Activated CD8-positive, alpha-beta memory T cell treated with anti-CD3 and anti-CD28 coated beads, Interleukin-2, amount 10 ng/mL, durations not matched to agents 7 days and 5 days (primary cell): ENCODE measurements at places on chromosomes 11 and 22.
A peak's percentile ranks its signal among the peaks of the same experiment; 100 is the strongest.

DNA sequence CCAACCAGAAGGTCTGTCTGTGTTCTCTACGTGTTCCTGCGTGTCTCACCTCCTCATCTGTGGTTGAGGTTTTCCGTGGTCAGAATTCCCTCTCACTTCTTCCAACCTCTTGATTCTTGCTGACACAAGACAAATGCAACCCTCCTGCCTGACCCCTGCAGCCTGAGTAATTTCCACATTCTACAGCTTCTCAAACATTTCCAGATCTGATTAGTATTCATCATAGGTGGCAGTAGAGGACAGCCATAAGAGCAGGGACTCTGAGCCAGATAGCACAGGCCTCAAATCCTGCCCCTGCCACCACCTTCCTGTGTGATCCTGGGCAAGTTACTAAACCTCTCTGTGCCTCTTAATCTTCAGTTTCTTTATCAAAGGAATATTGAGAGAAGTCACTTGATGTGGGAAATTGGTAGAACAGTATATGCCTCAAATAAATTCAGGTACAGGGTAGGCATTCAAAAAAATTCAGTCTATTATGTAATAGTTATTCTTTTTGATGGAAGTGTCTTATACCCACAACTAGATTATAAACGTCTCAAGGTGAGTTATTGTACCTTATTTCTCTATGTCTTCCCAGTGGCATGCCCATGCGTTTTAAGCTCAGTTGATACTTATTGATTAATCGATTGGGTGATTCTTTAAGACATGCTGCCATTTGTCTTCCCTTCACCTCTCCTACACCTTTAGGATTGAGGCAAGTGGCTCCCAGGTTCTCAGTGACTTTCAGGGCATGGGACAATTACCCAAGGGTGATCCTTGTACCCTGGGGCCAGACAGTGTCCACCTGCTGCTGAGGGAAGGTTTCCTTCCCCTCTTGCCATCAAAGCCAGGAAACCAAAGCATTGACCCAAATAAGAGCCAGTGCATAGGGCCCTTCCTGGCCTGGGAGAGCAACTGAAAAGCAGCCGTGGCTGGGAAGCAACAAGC is 19.6 kb downstream of the POU2AF1 start:
- no peaks in the 10 kb centered on the region for H3K27me3 ChIP-seq
- no peaks in the 10 kb centered on the region for H3K36me3 ChIP-seq
- no peaks in the 10 kb centered on the region for H3K4me1 ChIP-seq
- H3K27ac ChIP-seq: no peak overlapping the region
- no peak overlapping the region for H3K4me3 ChIP-seq

- no peaks in the 10 kb centered on the region for H3K36me3 ChIP-seq
- H3K27ac ChIP-seq: no peak overlapping the region
- DNase-seq: no peak
- no peak overlapping the region for H3K4me3 ChIP-seq
Measured at GRCh38 chr11:114366331-114367243, 33.7 kb downstream of the C11orf71 start.

DNA sequence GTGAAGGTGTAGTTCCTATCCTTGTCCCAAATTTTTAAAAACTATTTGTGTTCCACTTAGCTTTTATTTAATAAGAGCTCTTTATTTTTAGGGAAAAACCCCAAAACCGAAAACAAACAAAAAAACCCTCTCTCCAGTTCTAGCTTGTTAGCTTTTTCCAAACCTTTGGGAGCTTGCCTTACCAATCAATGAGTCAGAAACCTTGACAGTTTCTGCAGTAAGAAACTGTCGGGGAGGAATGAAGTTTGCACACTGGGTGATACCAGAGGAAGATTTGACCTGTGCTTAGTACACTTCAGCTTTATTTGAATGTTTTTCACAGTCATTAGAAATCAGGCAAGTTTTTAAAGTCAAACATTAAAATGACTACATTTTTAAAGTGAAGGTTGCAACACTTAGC is 105.0 kb downstream of the FAT3 start:
- no peaks in the 10 kb centered on the region for H3K36me3 ChIP-seq
- no peak overlapping the region for H3K4me3 ChIP-seq
- H3K4me1 ChIP-seq: no peaks in the 10 kb centered on the region

- no peaks in the 10 kb centered on the region for H3K36me3 ChIP-seq
- no peak for DNase-seq
- peaks cover 4% of the 10 kb centered on the region for H3K27me3 ChIP-seq
- no peaks in the 10 kb centered on the region for H3K4me1 ChIP-seq
- H3K27ac ChIP-seq: no peak overlapping the region
Measured at GRCh38 chr11:33444835-33445594, 187.8 kb downstream of the HIPK3 start.

DNA sequence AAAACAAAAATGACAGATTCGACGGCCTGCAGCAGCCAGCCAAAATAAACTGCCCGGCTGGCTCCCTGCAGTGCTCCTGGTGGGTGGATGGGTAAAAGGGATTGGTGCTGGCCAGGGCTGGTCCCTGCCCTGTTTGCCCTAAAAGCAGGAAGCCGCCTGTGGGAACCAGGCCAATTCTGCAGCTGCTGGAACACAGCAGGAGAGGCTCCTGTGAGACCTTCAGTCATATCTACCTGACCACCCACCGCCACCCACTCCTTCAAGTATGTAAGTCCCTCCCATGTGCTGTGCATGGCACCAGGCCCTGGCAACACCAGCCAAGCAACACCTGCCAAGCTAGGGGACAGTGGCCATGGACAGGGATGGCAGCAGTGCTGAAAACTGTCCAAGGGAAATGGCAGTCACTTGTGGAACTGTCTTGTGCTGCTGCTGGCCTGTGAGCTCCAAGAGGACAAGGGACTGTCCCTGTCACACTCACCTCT is 48.7 kb upstream of the ARFGAP3 start:
- no peak for DNase-seq
- no peaks in the 10 kb centered on the region for H3K27me3 ChIP-seq
- H3K36me3 ChIP-seq: no peaks in the 10 kb centered on the region
- no peak overlapping the region for H3K27ac ChIP-seq
- H3K4me1 ChIP-seq: no peaks in the 10 kb centered on the region

- DNase-seq: no peak
- no peak overlapping the region for H3K4me3 ChIP-seq
- no peaks in the 10 kb centered on the region for H3K4me1 ChIP-seq
- no peaks in the 10 kb centered on the region for H3K36me3 ChIP-seq
Measured at GRCh38 chr11:94910270-94910669, 63.1 kb downstream of the CWC15 start.

GRCh38 chr11:115168229-115168671 is 336.0 kb downstream of the CADM1 start:
- no peak for DNase-seq
- H3K36me3 ChIP-seq: no peaks in the 10 kb centered on the region
- no peak overlapping the region for H3K27ac ChIP-seq
- H3K27me3 ChIP-seq: peaks cover 20% of the 10 kb centered on the region
- no peaks in the 10 kb centered on the region for H3K4me1 ChIP-seq

DNA sequence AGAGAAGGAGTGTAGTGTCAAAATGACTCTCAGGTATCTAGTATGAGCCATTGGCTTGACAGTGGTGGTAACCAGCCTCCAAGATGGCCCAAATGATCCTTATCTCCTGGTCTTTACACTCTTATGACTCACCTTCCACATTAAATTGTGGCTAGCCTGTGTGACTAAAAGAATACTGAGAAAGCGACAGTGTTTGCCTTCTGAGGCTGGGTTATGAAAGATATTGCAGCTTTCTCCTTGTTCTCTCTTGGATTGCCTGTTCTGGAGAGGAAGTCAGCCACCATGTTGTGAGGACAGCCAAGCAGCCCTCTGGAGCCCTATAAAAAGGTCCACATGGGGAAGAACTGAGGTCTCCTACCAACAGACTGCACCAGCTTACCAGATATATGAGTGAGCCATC is 15.8 kb downstream of the C11orf71 start:
- H3K4me3 ChIP-seq: no peak overlapping the region
- H3K36me3 ChIP-seq: no peaks in the 10 kb centered on the region
- no peaks in the 10 kb centered on the region for H3K4me1 ChIP-seq

- no peak for DNase-seq
- no peaks in the 10 kb centered on the region for H3K4me1 ChIP-seq
- H3K27ac ChIP-seq: no peak overlapping the region
- H3K27me3 ChIP-seq: peaks cover 34% of the 10 kb centered on the region
- H3K36me3 ChIP-seq: no peaks in the 10 kb centered on the region
Measured at GRCh38 chr22:32000181-32000580, 42.9 kb upstream of the SLC5A1 start.

DNA sequence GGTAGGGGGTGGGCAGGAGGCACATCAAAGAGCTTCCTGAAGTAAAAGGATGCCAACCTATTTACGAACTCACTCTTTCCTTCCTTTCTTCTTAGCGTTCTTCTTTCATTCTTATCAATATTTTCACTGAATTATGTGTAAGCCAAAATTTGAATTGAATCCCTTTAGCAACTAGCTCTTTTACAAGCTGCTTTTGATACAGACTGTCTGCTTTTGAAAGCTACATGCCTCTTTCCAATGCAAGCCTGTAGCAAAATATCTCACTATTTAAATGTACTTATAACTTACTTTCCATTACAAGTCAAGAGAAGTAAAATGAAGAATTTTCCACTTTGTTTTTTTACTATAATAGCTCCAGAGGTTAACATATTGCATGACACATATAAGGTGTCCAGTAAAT is 186.6 kb downstream of the NXPE2 start:
- no peak overlapping the region for H3K27ac ChIP-seq
- no peak for DNase-seq

DNA sequence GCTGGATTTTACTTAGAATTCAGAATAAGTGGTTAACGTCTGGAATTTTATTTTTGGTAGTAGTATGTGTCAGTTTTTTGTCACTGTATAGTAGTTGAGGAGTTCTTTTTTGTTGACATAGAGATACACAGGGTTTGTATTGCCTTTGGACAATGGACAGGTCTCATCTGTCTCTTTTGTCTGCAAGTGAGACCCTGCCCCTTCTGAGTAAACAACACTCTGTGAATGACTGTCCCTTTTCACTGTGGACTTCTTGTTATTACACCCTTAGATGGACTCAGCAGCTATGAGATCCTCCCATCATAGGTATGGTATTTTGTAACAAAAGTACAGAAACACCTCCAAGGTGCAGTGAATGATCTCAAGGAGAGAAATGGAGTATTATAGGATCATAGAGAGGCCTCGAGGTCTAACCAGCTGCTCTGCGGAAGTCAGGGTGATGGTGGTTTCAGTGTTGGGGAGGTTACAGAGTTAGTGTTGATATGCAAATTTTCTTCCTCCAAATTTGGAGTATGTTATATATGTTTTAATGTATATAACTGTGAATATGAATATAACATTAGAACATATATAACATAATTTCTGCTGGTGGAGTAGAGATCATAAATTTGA is 7.8 kb downstream of the PPP6R3 start:
- H3K4me3 ChIP-seq: no peak overlapping the region
- H3K27ac ChIP-seq: peak overlapping the region; percentile 48
- H3K36me3 ChIP-seq: peaks cover 47% of the 10 kb centered on the region
- no peaks in the 10 kb centered on the region for H3K27me3 ChIP-seq

GRCh38 chr22:38713921-38714320 is 8.2 kb downstream of the GTPBP1 start:
- H3K27ac ChIP-seq: peak overlapping the region; percentile 32
- H3K36me3 ChIP-seq: peaks cover 55% of the 10 kb centered on the region
- no peaks in the 10 kb centered on the region for H3K27me3 ChIP-seq
- no peak for DNase-seq

DNA sequence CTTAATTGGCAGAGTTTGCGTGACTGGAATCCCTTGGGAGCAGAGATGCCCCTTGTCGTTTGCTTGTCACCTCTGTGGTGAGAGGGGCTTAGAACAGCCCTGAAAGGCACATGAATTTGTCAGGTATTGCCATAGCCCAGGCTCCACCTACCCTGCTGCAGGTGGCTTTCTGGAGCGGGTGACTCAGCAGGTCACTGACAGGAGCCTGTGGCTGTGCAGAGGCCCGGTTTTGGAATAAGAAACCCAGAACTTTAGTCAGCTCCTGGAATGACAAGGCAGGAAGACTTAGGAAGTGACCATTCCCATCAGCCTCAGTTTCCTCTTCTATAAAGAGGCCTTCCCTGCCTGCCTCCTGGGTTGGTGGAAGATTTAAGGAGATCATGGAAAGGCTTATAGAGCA is 539.7 kb downstream of the INSC start:
- no peak overlapping the region for H3K4me3 ChIP-seq
- DNase-seq: no peak
- no peak overlapping the region for H3K27ac ChIP-seq
- peaks cover 2% of the 10 kb centered on the region for H3K4me1 ChIP-seq

GRCh38 chr11:65973439-65974110 is 12.0 kb downstream of the SART1 start:
- H3K27ac ChIP-seq: no peak overlapping the region
- no peak overlapping the region for H3K4me3 ChIP-seq
- DNase-seq: no peak
- H3K4me1 ChIP-seq: peaks cover 3% of the 10 kb centered on the region

GRCh38 chr11:21640491-21640890 is 552.4 kb upstream of the ANO5 start:
- H3K36me3 ChIP-seq: no peaks in the 10 kb centered on the region
- H3K4me1 ChIP-seq: no peaks in the 10 kb centered on the region
- H3K4me3 ChIP-seq: no peak overlapping the region
- no peak for DNase-seq

DNA sequence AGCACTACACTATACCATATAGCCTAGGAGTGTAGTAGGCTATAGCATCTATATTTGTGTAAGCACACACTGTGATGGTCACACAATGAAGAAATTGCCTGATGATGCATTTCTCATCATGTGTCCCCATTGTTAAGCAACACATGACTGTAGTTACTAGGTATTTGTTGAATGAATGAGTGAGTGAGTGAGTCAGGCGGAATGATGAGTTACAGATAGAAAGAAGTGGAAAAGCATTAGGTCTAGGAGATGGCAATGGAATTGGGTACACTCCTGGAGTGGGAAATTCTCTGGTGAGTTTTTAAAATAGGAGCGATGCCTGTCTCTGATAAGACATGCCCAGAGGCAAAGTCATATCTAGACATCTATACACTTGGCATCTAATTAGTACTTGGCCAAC is 160.5 kb upstream of the TBCEL start:
- no peaks in the 10 kb centered on the region for H3K36me3 ChIP-seq
- DNase-seq: no peak
- H3K4me1 ChIP-seq: no peaks in the 10 kb centered on the region

DNA sequence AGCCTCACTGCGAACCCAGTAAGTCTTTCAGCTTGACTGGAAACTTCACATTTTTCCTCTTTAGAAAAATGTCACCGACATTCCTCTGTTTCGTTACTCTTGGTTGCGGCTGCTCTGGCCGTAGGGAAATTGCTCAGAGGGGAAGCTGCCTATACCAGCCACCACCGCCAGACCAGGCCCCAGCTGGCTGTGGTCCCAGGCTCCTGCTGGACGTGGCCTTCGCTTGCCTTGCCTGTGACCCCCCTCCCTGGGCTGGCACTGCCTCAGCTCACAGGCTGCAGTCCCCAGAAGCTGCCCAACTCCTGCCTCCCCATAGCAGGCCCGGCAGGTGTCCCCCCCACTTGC is 197.8 kb downstream of the MN1 start:
- no peaks in the 10 kb centered on the region for H3K27me3 ChIP-seq
- DNase-seq: no peak
- no peak overlapping the region for H3K4me3 ChIP-seq
- H3K36me3 ChIP-seq: no peaks in the 10 kb centered on the region
- H3K27ac ChIP-seq: no peak overlapping the region
